H1 (cell line): ENCODE measurements at places on chromosomes 2 and 18.

DNA sequence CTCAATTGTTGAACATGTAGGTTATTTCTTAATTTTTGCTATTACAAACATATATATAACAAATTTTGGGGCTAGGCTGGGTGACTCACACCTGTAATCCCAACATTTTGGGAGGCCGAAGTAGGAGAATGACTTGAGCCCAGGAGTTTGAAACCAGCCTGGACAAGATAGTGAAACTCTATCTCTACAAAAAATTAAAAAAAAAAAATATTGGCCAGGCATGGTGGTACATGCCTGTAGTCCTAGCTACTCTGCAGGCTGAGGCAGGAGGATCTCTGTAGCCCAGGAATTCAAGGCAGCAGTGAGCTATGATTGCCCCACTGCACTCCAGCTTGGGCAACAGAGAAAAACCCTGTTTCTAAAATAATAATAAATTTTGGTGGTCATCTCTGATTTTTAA lies 23.5 kb downstream of the SLC4A1AP start:
- DNase-seq, result no peak

GRCh38 chr18:60981682-60982328 lies 351.4 kb upstream of the CDH20 start:
- no peak for DNase-seq

DNA sequence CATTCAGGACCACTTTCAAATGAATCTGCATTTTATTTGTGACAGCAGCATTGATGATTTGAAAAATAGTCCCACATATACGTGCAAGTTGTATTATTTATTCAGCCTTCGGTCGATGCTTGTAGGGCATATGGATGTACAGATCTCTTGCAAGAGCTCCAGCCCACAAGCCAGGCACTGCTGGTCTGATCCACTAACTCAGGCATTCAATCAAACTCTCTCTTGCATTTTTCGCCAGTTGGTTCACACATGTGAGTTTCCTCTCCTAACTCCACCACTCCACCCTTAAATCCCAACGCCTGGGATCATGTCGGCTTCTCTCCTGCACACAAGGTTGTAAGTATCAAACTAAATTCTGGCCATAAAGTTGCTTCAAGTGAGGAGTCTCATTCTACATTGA lies 318.7 kb downstream of the CYP26B1 start:
- no peak for DNase-seq

DNA sequence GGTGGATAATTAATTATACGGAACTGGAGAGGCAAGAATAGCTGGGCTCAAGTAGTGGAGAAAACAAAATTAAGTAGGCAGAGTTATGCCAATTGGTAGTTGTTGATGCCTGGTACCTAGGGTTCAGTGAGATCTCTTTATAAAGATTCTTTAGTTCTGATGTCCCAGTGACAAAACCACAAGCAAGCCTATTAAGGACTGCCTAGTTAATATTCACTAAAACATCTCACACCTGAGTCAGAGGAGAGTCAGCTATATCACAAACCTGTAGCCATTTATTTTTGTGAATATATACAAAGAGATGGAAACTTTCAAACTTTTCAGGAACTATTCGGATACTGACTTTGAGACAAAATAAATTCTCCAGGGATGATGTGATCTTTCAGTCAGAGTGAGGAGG lies 213.9 kb upstream of the CYP26B1 start:
- no peak for DNase-seq

GRCh38 chr2:50723286-50723938 lies 308.5 kb downstream of the NRXN1 start:
- no peak for DNase-seq
